Peyer's patch (tissue), 4 donors: ENCODE measurements at places on chromosomes 2 and 18. TPM values are rescaled to one million over a fixed set of nuclear protein-coding genes. Genes with fewer than 3 reads are reported as not detected.
A peak's percentile ranks its signal among the peaks of the same experiment; 100 is the strongest.

The SCG2 gene
- 4.8 TPM for total RNA-seq

GRCh38 chr2:165776013-165776412 is 18.0 kb downstream of the GALNT3 start:
- no peak for DNase-seq

DNA sequence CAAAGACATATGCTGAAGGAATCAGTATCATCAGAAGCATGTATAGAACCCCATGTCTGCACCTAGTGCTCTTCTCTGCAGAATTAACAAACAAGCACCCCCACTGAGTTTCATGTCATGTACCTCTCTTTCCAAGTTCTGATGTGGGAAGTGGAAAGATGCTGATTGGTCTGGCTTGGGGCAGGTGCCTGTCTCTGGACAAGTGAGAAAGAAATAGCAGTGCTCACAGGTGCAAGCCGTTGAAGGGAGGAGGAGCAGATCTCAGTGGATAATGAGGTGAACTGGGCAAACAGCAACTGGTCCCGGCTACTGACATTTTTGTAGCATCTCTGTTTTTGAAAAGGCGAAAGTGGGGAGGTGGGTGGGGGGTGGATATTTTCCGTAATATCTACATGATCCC is 17.5 kb upstream of the ACVR1 start:
- DNase-seq: no peak

- DNase-seq: no peak
Measured at GRCh38 chr2:171307560-171307959, 126.2 kb downstream of the METTL8 start.

DNA sequence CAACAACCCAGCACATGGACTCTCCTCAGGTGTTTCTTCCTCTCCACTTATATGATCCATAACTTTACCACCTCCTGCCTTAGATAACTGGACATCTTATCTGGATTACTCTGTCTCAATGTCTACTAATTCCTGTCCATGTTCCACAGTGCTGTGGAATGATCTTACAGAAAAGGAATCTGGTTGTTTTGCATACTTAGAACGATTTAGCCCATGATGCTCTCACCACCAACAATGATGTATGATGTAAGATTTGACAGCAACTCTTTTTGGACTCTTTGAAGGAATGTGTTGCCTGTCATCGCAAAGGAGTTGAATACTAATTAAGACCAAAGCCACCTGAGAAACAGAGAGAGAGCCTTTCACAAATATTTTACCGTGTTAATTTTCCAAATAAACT is 37.7 kb upstream of the SYT4 start:
- no peak for DNase-seq

The AMER3 gene
- 0.13 TPM for total RNA-seq

DNA sequence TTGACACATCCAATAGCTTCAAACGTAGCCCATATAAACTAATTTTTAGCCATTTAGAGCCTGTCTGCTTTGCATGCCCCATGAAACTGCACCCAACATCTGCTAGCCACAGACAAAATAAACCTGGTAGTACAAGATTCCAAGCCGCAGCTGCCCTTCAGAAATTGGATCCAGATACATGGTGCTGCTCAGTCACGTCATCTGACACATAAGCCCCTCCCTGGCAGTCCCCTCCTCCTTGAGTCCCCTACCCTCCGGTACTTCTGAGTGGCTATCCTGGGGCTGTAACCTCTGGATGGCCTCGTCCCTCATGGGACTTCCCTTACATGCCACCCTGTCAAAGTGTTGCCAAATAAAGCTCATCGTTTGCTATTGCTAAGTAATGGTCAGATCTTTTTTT is 33.8 kb downstream of the PROC start:
- DNase-seq: no peak

GRCh38 chr2:107338059-107338458 is 452.1 kb upstream of the ST6GAL2 start:
- DNase-seq: no peak

GRCh38 chr18:49447810-49448745 is 12.4 kb downstream of the DYM start:
- DNase-seq: no peak

GRCh38 chr18:27991391-27991790 is 185.5 kb downstream of the CDH2 start:
- no peak for DNase-seq

The CXCR1 gene
- not detected for total RNA-seq

- DNase-seq: no peak
Measured at GRCh38 chr2:62938126-62938525, 112.5 kb upstream of the OTX1 start.

DNA sequence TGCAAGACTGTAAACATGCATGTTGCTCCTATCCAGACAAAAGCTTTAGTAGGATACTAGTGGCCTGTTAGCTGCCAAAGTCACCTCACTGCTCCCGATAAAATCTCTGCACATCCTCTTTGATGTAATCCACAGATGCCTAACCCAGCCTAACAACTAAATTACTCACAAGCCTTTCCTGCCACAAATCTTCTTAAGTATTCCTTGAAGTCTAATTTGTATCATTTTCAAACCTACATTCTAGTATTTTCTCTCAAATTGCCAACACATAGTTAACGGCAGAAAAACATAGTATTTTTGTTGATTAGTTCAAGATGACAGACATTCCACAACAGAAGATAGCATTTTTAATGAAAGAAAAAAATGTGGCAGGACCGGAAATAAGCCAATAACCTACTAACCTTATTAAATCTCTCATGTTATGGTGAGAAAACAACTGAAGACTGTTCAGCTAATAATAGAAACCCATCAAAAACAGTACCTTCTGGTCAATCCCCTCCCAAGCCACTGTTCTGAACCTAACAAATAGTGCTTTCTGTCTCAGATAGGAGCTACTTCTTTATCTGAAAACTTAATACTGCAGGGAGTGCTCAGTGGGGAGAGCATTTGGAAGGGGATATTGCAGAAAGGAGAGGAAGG is at the start of gene MPP4:
TSS of gene MPP4 (minus strand) at position 57 of the 639 bp plus-strand sequence. CDS start 4,690 bp downstream, outside the sequence.
- no peak for DNase-seq

DNA sequence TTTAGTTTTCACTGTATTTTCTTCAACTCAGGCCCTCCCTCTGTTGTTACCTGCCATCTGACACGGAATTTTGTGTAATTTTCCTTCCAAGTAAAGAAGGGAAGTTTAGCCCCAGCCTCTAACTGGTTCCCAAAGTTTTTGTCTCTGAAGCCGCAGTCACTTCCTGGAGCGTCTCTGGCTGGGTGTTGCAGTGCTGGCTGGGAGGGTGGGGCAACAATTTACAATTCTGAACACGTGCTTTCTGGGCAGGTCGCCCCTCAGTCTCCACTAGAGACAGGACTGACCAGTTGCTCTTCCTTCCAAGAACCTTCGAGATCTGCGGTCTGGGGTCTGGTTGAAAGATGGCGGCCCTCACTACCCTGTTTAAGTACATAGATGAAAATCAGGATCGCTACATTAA is 3.5 kb downstream of the CNDP2 start:
- DNase-seq: peak; percentile 75

- DNase-seq: no peak
Measured at GRCh38 chr2:55085113-55086040, 35.1 kb upstream of the RTN4 start.

The FEV gene
- total RNA-seq: not detected

The SCYGR4 gene
- total RNA-seq: not detected

DNA sequence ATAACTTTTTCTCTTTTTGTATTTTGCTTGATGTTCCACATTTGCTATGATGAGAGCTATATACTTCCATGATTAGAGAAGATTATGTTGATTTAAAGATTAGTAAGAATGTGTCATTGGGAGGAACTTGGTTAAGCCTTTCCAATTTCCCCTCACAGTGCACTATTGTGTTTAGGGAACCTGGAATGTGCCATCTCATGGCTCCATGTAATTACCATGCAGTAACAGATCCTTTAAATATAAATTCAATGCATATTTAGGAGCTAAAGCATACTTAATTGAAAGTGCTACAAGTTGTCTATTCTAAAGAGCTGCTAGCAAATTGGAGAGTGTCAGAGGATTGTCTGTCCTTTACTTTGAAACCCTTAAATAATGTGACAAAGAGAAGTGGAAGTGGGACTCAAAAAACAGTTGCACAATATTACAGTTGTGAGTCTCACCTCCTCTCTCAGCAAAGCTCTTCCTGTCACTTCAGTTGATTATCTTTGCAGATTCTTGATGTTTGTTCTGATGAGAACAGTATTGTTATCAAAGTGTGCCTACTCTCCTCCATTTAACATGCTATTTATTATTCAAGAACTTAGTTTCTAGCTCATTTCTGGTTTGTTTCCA is 1162.7 kb upstream of the ZEB2 start:
- DNase-seq: no peak

DNA sequence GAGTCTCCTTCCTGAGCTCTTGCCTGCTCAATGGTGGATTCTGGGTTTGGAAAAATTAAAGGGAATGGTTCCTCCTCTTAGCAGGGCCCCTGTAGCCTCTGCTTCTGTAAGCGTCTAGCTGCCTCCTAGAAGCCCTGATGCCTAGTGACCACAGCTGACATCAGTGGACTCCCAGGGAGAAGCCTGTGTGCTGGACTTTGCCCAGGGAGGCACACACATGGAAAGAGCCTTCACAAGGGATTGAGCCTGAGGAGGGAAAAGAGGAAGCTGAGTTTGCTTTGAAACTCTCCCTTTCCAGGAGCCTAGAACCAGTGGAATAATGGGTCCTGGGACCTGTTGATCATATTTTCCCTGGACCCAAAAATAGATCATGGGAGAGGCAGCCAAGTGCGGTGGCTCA is 1.4 kb upstream of the CFAP65 start:
- DNase-seq: peak; percentile 81

DNA sequence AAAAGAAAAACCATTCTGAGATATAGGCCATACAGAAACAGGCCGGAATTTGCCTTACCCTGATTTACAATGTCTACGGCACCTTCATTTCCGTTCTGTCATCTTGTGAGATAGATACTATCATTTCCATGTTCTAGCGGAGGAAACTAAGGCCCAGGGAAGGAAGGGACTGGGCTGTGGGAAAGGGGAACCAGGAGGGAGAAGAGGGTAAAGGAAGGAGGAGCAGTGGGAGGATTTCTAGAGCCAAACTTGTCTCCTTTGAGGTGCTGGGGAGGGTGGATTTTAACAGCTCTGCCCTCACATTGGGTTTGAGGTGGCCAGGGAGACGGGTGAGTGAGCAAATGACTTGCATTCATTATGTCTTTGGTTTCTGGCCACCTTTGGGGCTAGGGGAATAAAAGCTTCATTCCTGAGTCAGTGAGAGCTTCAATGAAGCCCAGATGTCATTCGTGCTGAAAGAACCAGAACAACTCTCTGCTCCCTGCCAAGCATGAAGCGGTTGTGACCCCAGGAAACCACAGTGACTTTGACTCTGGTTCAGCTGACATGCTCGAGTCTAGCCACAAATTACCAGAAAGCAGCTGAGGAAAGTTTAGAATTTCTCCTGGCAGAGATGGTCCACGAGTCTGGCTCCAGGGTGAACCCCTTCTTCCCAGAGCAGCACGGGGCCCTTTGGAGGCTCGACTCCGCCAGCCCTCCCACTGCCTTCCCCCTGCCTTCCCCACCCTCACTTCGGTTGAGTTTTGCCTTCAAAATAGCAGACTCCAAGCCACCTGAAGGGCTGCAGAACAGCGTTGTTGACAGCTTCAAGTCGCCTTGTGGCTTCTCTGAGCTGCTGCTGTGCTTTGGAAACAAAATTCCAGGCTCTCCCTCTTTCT is 3.8 kb downstream of the ACTG2 start:
- DNase-seq: peak; percentile 53

DNA sequence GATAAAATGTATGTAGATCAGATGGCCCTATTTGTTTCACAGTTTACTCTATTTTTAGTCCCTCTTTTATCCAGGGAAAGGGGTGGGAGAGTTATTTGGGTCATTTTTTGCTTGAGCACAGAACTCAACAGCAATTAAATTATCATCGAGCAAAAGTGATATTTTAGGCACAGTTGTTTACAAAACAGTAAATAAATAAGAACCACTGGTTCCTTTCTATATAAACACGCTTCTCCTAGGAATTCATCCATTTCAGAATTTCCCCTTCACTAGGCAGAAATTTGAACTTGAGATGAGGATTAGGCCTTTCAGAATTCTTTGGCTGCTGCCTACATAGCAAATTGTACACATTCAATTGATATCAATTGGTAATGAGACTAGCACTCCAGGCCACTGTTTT is 812.4 kb downstream of the CNTNAP5 start:
- DNase-seq: no peak

GRCh38 chr2:157158111-157158510 is 99.4 kb upstream of the GALNT5 start:
- DNase-seq: no peak

The ASB18 gene
- not detected for total RNA-seq

GRCh38 chr2:72602711-72603110 is 223.1 kb downstream of the EXOC6B start:
- no peak for DNase-seq

The CAD gene
- total RNA-seq: 42.9 TPM

DNA sequence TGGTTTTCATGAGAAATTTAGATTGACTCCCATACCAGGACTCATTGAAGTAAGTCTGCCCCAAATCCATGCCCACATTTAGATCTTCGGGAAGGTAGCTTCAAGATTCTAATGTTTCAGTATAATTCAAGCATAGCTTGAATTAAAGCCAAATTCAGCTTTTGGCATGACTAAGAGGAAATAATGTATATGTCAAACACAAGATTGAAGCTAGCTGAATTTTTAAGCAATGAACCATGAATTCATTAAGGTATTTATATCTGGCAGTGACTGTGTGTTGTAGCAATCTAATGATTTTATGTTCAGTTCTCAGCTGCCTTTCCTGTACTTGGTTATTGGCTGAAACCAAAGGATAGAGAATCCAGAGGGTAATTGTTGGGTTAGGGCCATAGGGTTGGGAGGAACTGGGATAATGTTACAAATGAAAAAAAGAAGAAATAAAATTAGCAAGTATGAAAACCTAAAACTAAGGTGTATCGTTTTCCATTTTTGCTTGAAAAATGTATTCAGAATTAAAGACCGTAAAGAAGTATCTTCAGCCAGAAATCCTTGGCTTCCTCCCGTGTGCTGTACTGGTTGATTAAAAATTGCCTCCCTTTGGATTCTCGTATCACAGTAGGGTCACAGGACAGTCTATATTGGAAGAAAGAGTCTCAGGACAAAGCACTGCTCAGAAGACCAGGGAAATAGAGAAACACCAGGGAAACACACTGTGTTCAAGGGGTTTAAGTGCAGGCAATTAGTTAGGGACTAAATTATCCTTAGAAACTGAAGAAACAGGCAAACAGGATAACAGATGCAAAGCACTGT is 119.0 kb upstream of the FN1 start:
- no peak for DNase-seq

The HSBP1L1 gene
- 14.9 TPM for total RNA-seq

DNA sequence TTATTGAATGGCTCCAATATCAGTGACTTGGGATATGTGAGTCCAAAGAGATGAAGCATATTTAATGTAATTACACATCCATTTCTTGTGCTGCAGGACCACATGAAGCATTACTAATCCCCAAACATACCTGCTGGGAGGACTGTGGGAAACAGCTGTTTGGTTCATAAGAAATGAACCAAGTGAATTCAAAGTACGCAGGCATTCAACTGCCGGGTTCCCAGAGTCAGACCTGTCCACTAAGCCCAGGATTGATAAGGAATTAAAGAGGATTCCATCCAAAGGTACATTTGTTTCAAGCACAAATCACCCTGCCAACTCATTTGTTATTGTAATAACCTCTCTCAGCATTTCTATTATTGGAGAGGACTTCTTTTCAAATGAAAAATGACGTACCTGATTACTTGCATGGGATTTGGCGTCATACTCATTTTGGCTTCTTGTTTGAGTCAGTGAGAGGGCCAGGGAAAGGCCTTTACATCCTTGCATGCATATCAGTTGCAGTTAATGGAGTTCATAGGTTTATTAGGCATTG is 230.7 kb downstream of the TXNL1 start:
- no peak for DNase-seq

- DNase-seq: no peak
Measured at GRCh38 chr2:163471947-163472346, 263.9 kb downstream of the FIGN start.

GRCh38 chr2:98540536-98540935 is 67.8 kb downstream of the COA5 start:
- DNase-seq: no peak

The HOXD12 gene
- total RNA-seq: not detected
